ENCODE measurements at places on chromosomes 11 and 22.

DNA sequence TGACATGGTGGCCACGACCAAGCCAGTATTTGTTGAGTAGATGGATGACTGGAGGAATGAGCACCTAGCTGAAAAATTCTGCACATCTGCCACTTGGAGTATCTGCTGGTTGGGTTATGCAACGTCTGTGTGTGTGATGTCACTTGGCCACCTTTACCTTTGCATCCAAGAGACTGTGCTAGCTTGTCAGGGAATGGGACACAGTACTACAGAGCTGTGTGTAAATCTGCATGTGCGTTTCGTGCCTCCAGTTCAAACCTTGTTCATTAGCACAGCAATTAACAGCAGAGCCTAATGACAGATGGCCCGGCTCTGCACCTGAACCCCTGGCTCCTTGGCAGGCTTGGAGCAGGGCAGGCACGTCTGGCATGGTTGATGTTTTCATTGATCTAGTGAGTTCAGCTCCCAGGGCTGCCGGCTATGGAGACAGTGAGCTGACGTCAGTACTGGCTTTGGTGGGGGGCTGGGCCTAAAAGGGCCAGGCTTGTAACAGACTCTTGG lies 188.4 kb upstream of the NAV2 start:
- DNase-seq: no peak

GRCh38 chr11:14539982-14540421 lies 19.8 kb upstream of the PSMA1 start:
- no peak for DNase-seq

GRCh38 chr11:26150031-26150430 lies 181.9 kb upstream of the ANO3 start:
- no peak for DNase-seq

DNA sequence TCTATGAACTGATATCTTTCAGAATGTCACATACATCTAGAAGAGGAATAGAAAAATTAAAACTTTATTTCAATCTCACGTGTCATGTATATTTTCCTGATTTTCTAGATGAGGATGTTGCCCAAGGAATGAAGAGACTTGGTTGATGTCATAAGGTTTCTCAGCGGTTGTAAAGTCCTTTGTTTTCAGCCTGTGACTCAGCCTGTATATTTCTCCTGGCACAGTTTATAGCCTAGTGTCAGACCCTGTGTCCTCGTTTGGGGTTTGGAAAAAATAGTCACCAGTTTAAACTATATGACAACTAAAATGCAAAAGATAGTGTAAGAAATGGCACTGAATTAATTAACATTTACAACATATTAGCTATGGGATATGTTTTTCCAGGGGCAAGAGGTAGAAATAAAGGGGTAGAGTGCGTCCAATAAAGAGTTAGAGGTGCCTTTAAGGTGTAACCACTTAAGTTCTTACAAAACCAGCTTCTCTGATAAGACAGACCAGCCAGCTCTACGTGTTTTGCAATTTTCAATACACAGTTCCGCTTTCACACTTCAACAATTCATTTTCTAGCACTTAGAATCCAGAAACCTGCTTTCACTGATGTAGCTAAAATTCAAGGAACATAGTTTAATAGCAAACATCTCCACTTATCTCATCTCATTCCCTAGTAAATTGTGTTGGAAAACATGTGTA lies 1432.6 kb upstream of the TENM4 start:
- no peak for DNase-seq

DNA sequence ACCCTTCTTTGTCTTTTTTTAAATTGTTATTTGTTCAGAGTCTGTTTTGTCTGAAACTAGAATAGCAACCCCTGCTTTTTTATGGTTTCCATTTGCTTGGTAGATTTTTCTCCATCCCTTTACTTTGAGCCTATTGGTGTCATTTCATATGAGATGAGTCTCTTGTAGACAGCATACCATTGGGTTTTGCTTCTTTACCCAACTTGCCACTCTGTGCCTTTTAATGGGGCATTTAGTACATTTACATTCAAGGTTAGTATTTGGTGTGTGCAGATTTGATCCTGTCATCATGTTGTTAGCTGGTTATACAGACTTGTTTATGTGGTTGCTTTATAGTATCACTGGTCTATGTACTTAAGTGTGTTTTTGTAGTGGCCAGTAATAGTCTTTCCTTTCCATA lies 28.0 kb downstream of the CCDC15 start:
- no peak for DNase-seq

DNA sequence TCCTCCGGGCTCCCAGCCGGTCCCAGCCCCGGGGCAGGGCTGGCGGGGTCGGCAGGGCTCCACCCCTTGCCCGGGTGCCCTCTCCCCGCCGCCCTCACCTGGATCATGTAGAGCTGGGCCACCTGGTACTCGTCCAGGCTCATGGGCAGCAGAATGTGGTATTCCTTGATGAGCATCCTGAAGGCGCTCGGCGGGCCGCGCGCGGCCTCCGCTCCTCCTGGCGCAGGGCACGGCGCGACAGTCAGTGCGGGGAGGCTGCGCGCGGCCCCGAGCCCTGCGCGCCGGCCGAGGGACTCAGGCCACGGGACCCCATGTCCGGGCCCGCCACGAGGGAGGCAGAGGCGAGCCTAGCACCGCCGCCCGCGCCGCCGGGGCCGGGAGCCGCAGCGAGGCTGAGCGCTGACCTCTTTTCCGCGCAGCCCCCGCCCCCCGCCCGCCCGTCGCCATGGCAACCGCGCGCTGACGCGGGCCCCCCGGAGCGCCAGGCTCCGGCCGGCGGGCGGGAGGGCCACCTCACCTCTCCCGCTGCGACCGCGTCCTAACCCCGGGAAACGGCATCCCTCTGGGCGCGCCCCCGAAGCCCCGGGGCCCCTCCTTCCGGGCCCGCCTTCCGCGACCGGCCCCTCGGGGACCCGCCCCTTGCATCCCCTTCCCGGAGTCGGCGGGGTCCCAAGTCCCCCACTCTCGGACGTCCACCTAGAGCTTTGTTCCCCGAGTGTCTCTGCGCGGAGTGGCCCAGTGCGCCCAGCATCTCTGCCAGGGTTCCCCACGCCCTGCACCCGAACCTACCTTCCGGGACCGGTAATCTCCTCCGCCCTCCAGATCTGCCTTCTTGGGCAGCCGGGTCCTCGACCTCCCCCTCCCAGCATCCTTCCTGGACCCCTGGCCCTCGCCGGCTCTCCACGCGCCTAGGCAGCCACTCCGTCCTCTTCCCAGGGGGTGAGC lies 886 bp downstream of the PITPNM1 start:
- DNase-seq: no peak

GRCh38 chr11:79167510-79168188 lies 273.2 kb downstream of the TENM4 start:
- DNase-seq: no peak

DNA sequence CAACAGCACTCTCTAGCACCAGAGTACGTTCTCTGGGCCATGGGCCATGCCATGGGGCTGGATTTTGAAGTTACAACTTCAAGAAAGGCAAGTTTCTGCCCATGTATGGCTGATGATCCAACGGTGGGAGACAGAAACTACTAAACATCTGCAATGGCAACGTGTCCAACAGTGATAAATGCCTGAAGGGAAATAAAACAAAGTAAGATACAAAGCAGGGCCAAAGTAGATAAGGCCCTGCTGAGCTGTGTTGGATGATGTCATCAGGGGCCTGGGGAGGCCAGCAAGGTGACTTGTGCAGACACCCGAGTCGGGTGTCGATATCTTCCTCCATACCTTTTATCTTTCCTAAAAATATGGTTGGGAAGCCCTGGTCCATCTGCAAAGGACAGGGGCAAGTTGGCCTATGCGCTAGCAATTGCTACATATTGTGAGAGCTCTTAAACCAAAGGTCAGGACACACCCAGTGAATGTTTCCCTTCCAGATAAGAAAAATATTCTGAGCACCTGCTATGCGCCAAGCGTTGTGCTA lies 487.2 kb downstream of the MN1 start:
- DNase-seq: no peak

- no peak for DNase-seq
Observed at GRCh38 chr22:29343313-29343805, 27.9 kb upstream of the RASL10A start.

GRCh38 chr11:12212174-12212820 lies 101.9 kb downstream of the MICAL2 start:
- no peak for DNase-seq

- no peak for DNase-seq
Observed at GRCh38 chr22:18144105-18144504, 5.9 kb upstream of the USP18 start.

DNA sequence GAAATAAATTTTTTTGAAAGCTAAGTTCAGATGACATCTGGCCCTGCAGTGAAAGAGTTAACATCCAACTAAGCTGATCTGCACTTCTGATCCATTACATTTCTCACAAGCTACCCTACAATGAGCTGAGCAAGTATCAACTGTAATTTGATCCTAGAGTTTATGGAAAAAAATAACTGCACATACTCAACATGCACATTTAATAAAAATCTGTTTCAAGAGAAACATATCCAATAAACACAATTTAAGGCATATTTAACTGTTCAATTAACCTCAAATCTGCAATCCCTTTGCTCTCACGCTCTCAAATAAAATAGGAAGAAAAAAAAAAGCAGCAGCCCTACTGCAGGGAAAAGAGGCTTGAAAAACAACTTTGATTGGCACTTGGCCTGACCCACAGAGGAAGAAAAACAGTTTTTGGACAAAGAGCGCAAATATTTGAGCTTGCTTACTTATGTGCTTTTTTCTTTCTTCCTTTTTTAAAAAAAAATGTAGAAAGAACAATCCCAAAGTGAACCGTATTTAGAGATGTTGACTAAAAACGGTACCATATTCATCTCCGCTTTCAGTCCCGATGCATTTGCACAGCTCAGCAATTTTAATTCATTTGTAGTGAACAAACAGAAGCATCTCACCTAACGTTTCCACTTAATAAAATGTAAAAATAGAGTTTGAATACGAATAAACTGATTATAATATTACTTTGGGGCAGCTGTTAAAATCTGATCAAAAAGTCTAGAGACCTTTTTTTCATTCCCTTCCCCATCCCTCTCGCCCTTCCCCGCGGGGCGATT lies 1.6 kb downstream of the SESN3 start:
- no peak for DNase-seq

DNA sequence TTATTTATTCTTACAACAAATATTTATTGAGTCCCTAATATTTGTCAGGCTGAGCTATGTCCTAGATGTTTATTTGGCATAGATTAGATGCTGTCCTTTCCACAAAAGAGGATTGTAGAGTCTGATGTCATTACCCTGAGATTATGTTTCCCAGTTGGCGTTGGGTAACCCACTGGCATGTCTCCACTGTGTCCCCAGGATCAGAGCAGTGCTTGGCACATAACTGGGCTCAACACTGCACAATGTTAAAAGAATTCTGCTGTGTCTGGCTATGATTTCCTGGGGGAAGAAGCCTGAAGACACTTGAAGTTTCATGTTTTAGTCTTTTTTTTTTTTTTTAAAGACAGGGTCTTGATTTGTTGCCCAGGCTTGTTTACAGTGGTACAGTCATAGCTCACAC lies 4.0 kb downstream of the RCN1 start:
- DNase-seq: no peak

DNA sequence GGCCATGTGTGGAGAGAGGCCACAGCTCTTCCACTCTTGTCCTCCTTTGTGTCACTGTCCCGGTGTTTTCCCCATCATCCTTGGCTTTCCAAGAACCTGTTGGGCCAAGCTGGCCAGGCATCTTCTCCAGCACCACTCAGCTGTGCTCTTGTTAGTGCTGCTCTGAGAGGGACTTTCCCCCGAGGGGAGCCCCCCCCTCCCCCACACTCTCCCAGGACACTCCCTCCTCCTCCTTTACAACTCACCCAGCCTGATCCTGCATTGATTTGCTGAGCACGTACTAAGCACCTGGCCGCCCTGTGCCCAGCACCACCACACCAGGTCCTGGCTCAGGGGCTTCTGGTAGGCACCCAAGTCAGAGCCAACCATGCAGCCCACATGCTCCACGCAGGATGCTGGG lies 13.2 kb downstream of the TP53AIP1 start:
- DNase-seq: no peak

GRCh38 chr11:89184021-89184420 lies 6.3 kb downstream of the TYR start:
- DNase-seq: no peak

- DNase-seq: no peak
Observed at GRCh38 chr11:97722065-97722464, 1298.7 kb upstream of the CNTN5 start.
